CD4-positive, alpha-beta T cell treated with Interleukin-12 subunit alpha and Interleukin-12 subunit beta, for 1 hour (primary cell): ENCODE measurements at places on chromosomes 5 and 9.

GRCh38 chr5:75236322-75237316 lies at the start of gene ANKRD31:
Gene ANKRD31 (minus strand): TSS chr5:75236878. CDS start chr5:75236686, 192 bp downstream.
- peak; percentile 92 for DNase-seq

DNA sequence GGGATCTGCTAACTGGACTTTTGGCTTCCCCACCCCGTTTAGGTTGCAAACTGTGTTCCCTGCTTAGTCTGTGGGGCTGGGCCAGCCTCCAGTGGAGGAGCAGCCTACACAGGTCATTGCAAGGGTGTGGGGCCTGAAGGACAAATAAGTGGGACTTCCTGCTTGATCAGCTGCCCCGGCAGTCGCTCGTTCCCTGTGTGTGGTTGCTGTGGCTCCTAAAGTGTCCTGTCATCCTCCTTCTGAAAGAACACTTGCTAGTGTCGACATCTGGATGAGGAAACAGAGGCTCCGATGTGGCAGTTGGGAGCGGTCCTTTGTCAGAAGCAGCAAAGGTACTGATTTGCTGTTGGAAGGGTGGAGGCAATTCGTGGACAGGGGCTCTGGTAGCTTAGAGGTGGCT lies 88.9 kb upstream of the TBCA start:
- no peak for DNase-seq

DNA sequence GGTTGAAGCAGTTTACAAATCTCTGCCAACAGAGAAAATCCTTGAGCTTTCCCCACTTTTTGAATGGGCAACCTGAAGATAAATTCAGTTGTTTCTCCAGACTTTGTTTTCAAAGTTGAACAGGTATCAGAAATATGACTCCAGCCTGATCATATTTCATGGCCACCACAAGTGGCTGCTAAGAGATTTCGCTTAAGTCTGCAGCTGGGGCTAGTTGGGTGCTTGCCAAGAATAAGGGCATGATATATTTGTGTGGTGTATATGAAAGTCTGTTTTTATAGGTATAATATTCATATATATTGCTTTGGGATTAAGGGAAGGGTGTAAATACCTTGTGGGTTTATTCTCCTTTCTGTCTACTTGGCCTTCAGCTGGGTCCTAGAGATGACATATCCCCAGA lies 168.4 kb upstream of the GDNF start:
- DNase-seq: no peak

- no peak for DNase-seq
Observed at GRCh38 chr9:121773954-121774714, 122.7 kb downstream of the DAB2IP start.

GRCh38 chr5:103511554-103511885 lies 51.1 kb downstream of the NUDT12 start:
- DNase-seq: no peak
